ENCODE measurements at places on chromosomes 2 and 18. TPM values are rescaled to one million over a fixed set of nuclear protein-coding genes. Genes with fewer than 3 reads are reported as not detected.
A peak's percentile ranks its signal among the peaks of the same experiment; 100 is the strongest.

Gene CYP26B1
- 0.26 TPM for polyA plus RNA-seq

Gene LYPD6B
- polyA plus RNA-seq, result 17.0 TPM

Gene KCTD1
- polyA plus RNA-seq, result 12.8 TPM

Gene LRATD1
- polyA plus RNA-seq, result 0.89 TPM

Gene TNS1
- 10.5 TPM for polyA plus RNA-seq

Gene RAB17
- 0.10 TPM for polyA plus RNA-seq

Gene SNRNP27
- 50.9 TPM for polyA plus RNA-seq

Gene GTF2A1L
- 0.36 TPM for polyA plus RNA-seq

Gene NR4A2
- polyA plus RNA-seq, result 16.2 TPM

Gene TANC1
- 19.2 TPM for polyA plus RNA-seq

Gene B4GALT6
- polyA plus RNA-seq, result 3.1 TPM

Gene SLC4A3
- 12.2 TPM for polyA plus RNA-seq

GRCh38 chr2:235856151-235856854 is 311.9 kb downstream of the GBX2 start:
- H3K27me3 ChIP-seq, result no peaks in the 10 kb centered on the region
- H3K4me1 ChIP-seq, result peaks cover 3% of the 10 kb centered on the region
- no peak for DNase-seq
- H3K27ac ChIP-seq, result no peak overlapping the region

DNA sequence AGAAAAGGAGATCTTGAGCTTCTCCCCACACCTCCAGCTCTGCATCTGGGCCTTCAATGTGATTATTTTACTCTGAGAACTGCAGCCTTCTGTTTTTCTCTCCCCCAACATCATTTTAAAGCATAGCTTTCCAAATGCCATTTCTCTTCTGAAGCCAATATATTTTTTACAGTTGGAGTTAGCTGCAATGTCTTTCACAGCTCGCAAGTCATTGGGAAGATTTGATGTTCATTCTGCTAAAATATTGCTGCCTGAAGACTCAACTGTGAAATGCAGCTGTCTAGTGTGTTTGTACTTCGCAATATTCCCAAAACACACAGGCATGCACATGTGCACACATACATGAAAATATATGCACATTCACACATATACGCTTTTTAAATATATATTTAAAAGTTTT is 295.3 kb downstream of the LRRTM1 start:
- H3K36me3 ChIP-seq, result no peaks in the 10 kb centered on the region
- no peaks in the 10 kb centered on the region for H3K4me1 ChIP-seq
- no peak for DNase-seq
- H3K4me3 ChIP-seq, result no peak overlapping the region
- no peaks in the 10 kb centered on the region for H3K27me3 ChIP-seq

- no peak for DNase-seq
- H3K4me3 ChIP-seq, result no peak overlapping the region
- no peak overlapping the region for H3K27ac ChIP-seq
- no peaks in the 10 kb centered on the region for H3K4me1 ChIP-seq
These were observed 145.1 kb downstream of the PIEZO2 start for GRCh38 chr18:11004294-11004693.

- H3K27ac ChIP-seq, result no peak overlapping the region
- no peaks in the 10 kb centered on the region for H3K4me1 ChIP-seq
- H3K4me3 ChIP-seq, result no peak overlapping the region
- no peaks in the 10 kb centered on the region for H3K36me3 ChIP-seq
- H3K27me3 ChIP-seq, result no peaks in the 10 kb centered on the region
- DNase-seq, result no peak
These were observed 188.8 kb downstream of the TSN start for GRCh38 chr2:121944072-121944831.

GRCh38 chr2:24577481-24577880 is 86.4 kb downstream of the NCOA1 start:
- peaks cover 4% of the 10 kb centered on the region for H3K4me1 ChIP-seq
- no peak overlapping the region for H3K27ac ChIP-seq
- H3K4me3 ChIP-seq, result no peak overlapping the region

DNA sequence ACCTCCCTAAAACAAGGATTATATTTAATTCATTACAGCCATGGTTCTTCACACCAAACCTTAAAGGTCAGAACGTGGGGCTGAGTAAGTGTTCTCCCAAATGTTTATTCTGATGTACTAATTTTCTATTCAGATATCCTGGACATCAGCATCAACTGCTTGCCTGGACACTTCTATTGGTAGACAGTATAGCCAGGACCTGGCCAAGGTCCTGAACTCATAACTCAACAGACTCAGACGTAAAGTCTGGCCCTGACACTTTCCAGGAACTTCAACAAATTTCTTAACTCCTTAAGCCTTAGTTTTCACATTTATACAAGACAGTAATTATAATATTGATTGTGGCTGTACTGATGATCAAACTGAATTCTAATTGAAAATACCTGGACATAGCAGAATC is 89.1 kb downstream of the AKAIN1 start:
- DNase-seq, result no peak
- no peak overlapping the region for H3K27ac ChIP-seq
- H3K36me3 ChIP-seq, result no peaks in the 10 kb centered on the region
- no peak overlapping the region for H3K4me3 ChIP-seq
- H3K27me3 ChIP-seq, result no peaks in the 10 kb centered on the region
- no peaks in the 10 kb centered on the region for H3K4me1 ChIP-seq

GRCh38 chr2:19806591-19806990 is 95.2 kb downstream of the TTC32 start:
- no peak overlapping the region for H3K27ac ChIP-seq
- DNase-seq, result no peak
- peaks cover 15% of the 10 kb centered on the region for H3K27me3 ChIP-seq
- no peak overlapping the region for H3K4me3 ChIP-seq
- no peaks in the 10 kb centered on the region for H3K36me3 ChIP-seq

DNA sequence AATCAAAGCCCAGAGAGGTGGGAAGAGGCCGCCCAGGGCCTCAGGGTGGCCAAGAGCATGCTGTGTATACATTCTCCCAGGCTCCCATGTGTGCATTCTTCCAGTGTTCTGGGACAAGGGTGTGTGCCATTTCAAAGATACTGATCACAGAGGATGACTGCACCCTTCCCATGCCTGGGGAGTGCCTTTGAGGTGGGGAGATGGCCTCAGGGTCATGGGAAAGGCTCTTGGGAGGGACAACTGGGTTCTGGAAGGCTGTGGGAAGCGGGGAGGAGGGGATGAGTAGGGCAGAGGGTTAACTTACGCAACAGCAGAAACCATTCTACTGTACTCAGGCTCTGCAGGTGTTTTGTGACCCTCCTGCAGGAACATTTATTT is 40.9 kb downstream of the KLHL29 start:
- peaks cover 24% of the 10 kb centered on the region for H3K4me1 ChIP-seq
- no peak for DNase-seq
- no peaks in the 10 kb centered on the region for H3K27me3 ChIP-seq
- H3K27ac ChIP-seq, result no peak overlapping the region
- H3K36me3 ChIP-seq, result no peaks in the 10 kb centered on the region

- H3K36me3 ChIP-seq, result no peaks in the 10 kb centered on the region
- H3K4me3 ChIP-seq, result no peak overlapping the region
- no peaks in the 10 kb centered on the region for H3K4me1 ChIP-seq
- DNase-seq, result no peak
- 0 out of 2 replicates have a peak, but pooled peaks cover 3% of the 10 kb centered on the region for H3K27me3 ChIP-seq
These were observed 28.4 kb downstream of the M1AP start for GRCh38 chr2:74619651-74620297.

DNA sequence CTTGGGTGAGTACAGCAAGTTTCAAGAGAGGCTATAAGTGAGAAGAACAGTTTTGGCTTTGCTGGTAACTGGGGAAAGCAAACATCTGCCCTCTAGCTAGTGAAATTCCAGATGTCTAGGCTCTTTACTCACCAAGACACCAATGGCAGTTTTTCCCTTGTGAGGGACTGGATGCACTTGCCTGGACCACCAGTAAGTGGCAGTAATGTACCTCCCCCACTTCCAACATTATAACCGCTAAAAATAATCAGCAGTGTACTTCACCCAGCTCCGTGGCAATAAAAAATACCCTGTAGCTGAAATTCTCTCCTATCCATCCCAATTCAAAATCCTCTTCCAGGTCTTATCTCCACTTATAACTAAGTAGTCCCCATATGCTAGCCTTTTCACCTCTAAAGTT is 383.9 kb downstream of the ARHGAP15 start:
- no peaks in the 10 kb centered on the region for H3K4me1 ChIP-seq
- DNase-seq, result peak; percentile 27
- H3K4me3 ChIP-seq, result no peak overlapping the region
- no peaks in the 10 kb centered on the region for H3K36me3 ChIP-seq
- no peak overlapping the region for H3K27ac ChIP-seq

- no peak overlapping the region for H3K4me3 ChIP-seq
- no peak for DNase-seq
- no peak overlapping the region for H3K27ac ChIP-seq
- peaks cover 5% of the 10 kb centered on the region for H3K27me3 ChIP-seq
These were observed 113.2 kb downstream of the ACKR3 start for GRCh38 chr2:236682651-236683422.

- peaks cover 21% of the 10 kb centered on the region for H3K4me1 ChIP-seq
- peaks cover 28% of the 10 kb centered on the region for H3K36me3 ChIP-seq
- H3K27me3 ChIP-seq, result no peaks in the 10 kb centered on the region
These were observed 42.8 kb downstream of the NRP2 start for GRCh38 chr2:205725059-205725458.

DNA sequence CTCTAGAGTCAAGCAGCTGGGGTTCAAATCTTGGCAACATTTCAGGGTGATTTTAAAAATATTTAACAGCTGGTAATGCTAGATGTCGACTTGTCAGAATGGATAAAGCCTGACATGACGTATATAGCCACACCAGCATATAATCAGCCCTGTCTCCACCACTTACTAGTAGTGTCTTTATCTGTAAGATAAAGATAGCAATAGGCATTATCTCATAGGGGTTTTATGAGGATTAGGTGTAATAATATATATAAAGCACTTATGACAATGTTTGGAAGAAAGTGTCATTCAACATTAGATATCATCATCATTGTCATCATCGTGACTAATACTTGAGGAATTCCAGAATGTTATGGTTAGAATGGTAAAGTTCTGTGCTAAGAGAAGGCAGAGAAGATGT is 369.0 kb upstream of the CWC22 start:
- no peaks in the 10 kb centered on the region for H3K4me1 ChIP-seq
- DNase-seq, result no peak
- no peaks in the 10 kb centered on the region for H3K27me3 ChIP-seq

- peaks cover 46% of the 10 kb centered on the region for H3K4me1 ChIP-seq
- no peak for DNase-seq
- no peaks in the 10 kb centered on the region for H3K36me3 ChIP-seq
- H3K27ac ChIP-seq, result no peak overlapping the region
These were observed 175.1 kb downstream of the FAM210A start for GRCh38 chr18:13551305-13551603.

DNA sequence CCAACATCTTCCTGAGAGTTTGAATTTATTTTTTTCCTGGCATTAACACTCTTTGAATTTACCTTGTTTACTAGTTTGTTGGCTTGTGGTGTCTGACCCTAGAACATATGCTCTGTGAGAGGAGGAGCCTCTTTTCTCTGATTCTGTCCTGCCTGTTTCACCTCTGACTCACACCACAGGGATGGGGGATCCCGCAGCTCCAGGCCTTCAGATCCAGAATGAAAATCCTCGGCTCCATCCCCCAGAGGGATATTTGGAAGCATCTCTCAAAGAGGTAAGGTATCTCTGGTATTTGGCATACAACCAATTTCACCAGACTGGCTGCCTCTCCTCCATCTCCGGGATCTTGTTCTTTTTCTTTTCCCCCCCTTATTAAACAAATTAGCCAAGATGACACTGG is 104.7 kb downstream of the GPR39 start:
- no peak for DNase-seq
- no peak overlapping the region for H3K27ac ChIP-seq
- H3K27me3 ChIP-seq, result no peaks in the 10 kb centered on the region
- H3K4me1 ChIP-seq, result peaks cover 14% of the 10 kb centered on the region

DNA sequence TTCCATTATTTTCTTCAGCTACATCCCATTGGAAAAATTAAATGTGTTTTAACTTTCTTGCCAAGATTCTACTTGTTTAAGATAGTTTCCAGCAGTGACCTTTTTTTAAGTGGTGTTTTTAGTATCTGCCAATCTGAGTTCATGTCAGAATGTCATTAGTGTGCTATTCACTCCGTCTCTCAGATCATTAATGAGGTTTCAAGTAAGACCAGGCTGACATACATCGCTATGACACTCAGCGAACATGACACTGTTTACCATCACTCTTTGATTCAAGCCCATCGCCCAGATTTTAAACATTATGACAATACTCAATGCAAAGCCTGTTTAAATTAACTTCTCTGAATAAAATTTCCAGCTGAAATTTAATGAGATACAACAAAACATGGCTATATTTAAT is 272.0 kb upstream of the KYNU start:
- no peak for DNase-seq
- no peaks in the 10 kb centered on the region for H3K36me3 ChIP-seq
- H3K4me3 ChIP-seq, result no peak overlapping the region
- peaks cover 2% of the 10 kb centered on the region for H3K4me1 ChIP-seq

DNA sequence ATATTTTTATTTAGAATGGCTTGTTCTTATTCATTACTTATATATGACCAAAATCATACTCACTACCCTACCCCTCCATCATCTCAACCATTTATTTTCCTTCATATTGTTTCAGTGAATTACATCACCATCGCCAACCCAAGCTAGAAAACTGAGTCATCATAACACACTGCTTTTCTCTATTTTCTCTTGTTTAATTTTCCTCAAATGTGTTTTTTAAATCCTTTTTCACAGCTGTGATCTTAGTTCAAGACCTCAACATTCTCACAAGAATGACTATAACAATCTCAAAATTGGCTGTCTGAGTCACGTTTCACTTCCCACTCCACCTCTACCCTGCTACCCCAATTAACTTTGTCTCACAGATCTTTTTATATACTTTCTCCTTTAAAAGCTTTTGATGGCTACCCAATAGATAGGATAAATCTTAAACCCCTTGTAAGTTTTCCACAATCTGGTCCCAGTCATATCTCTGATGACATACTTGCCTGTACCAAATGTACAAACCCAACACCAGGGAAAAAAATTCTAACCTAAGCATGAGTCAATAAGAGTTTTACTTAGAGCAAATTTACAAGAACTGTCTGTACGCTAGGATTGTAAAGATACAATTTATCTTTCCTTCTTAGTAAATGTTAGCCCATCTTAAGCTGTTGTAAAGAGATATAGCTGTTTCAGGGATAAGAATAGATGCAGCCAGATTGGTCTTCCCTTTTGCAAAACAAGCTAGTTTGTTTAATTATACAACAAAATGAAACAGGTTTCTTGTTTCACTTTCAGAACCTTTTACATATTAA is 635.1 kb upstream of the SLC39A10 start:
- no peaks in the 10 kb centered on the region for H3K36me3 ChIP-seq
- H3K27ac ChIP-seq, result no peak overlapping the region
- no peaks in the 10 kb centered on the region for H3K4me1 ChIP-seq
- no peak for DNase-seq
- H3K27me3 ChIP-seq, result no peaks in the 10 kb centered on the region

GRCh38 chr2:82317012-82317411 is 2012.5 kb upstream of the LRRTM1 start:
- H3K27me3 ChIP-seq, result no peaks in the 10 kb centered on the region
- no peaks in the 10 kb centered on the region for H3K36me3 ChIP-seq
- DNase-seq, result no peak
- H3K4me1 ChIP-seq, result no peaks in the 10 kb centered on the region
- no peak overlapping the region for H3K27ac ChIP-seq
- H3K4me3 ChIP-seq, result no peak overlapping the region

- H3K36me3 ChIP-seq, result no peaks in the 10 kb centered on the region
- H3K4me1 ChIP-seq, result peaks cover 25% of the 10 kb centered on the region
- H3K4me3 ChIP-seq, result no peak overlapping the region
- peak overlapping the region; percentile 84 for H3K27ac ChIP-seq
- DNase-seq, result no peak
These were observed 25.5 kb upstream of the E2F6 start for GRCh38 chr2:11491348-11491933.

GRCh38 chr2:20403774-20404312 is 43.0 kb upstream of the RHOB start:
- no peaks in the 10 kb centered on the region for H3K4me1 ChIP-seq
- H3K27me3 ChIP-seq, result peaks cover 4% of the 10 kb centered on the region
- DNase-seq, result no peak

All from SK-N-SH (cell line).